Right hindlimb (tissue), 1 donor: ENCODE measurements at places on chromosomes 4 and X.

- no peak for DNase-seq
These were observed 645.4 kb downstream of the BCOR start for GRCh38 chrX:39452401-39452800.

- no peak for DNase-seq
These were observed 50.5 kb downstream of the RHOH start for GRCh38 chr4:40247350-40247749.

DNA sequence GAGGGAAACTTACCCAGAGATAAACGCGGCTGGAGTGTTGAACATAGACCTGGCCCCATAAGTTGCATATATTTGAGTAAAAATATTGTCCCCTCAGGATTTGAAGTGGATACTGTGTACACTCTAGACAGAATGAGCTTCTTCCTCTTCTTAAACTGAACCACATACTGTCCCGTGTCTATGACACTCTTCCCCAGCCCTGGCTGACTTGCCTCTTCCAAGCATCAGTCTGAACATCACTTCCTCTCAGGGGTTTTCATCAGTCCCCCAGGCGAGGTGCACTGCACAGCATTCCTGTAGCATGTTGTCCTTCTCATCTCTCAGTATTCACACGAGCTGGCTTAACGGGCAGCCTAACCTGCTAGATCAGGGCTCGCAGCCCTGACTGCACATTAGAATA lies 80.5 kb upstream of the TMEM150C start:
- DNase-seq, result no peak

DNA sequence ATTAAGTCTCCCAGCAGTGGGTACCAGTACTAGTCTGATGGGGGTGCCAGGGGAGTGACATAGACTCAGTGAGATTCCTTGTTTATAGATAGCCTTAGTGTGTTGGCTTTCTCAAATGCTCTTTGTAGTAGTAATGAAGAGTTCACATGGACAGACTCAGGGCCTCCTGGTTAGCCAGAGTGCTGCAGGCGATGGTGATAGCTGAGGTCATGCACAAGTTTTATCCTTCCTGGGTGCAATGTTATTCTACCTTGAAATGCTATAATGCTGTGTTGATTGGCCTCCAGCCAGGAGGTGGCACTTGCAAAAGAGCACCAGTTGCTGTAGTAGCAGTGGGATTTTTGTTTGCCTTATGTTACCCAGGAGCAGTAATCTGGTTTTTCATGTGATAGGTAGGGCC lies 35.5 kb upstream of the ADH4 start:
- no peak for DNase-seq

DNA sequence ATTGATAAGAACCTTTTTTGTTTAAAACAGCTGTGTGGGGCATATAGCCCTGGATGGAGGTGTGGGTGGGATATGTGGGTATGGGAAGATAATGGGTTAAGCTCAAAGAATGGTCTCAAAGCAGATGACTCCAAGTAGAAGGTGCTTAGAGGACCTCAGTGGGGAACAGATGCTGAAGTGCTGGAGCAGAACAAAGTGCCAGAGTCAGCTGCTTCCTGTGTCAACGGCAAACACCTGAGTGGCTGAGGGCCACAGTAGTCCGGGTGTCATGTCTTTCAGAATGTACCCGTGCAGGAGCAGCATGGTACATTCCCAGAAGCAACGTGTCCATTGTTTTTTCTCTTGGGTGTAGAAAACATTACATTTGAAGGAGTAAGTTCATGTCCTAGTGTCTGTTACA lies 210.6 kb downstream of the CCNG2 start:
- DNase-seq, result no peak

DNA sequence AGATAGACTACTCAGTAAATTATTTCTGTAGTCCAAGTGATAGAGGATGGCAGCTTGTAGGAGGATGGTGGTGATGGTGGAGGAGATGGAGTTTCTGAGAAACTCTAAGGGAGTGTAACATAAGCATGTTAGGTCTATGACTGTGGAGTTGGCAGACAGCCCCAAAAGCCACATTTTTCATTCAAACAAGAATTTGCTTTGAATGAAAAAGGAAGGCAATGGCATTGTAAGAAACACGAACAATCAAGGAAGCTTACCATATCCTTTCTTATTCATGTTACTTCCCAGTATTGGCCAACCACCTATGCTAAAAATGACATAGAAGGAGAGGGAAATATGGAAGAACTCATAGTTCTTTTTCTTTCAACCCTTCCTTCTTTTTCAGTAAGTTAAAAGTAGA lies 18.7 kb upstream of the SEC24B start:
- DNase-seq, result no peak

DNA sequence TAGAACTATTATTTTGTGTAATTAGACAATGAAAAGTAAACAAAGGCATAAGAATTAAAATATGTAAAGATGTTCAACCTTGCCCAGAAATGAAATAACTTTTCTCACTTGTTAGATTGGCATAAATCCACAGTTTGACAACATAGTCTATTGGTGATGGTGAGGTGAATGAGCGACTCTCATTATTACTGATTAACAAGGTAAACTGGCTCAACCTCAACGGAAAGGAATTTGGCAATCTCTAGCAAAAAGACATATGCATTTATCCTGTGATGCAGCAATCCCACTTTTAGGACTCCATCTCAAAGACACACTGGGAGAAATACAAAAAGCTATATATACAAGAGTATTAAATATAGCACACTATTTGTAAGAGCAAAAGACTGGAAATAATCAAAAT lies 22.3 kb downstream of the UBA6 start:
- no peak for DNase-seq

DNA sequence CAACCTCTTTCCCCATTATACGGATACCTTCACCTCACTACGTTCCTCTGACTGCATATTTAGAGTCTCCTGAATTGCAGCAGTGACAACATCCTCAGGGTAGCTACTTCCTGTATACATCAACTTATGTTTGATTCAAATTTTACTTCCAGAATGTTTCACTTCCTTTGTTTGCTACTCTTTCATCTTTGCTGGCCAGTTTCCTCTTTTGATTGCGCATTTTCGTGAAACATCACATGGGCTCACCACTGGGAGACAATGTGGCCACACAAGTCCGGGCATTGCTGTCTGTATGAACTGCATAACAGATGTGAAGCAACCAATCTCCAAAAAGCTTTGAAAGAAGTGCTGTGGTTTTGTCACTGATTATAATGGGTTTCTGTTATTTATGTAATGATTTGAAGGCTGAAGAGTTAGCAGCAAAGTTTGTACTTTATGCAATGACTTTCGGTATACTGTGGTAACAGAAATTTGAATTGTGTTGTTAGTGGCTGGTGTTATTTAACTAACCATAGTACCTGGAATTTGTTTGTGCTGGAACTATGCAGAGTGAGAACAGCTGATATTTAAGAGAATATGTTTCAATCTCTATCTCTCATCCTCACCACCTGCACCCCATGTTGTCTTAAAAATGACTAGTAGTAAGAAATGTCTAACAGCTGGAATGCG lies 7.4 kb downstream of the SNCA start:
- DNase-seq, result peak; percentile 17
